ENCODE measurements at places on chromosomes 11 and 22.
A peak's percentile ranks its signal among the peaks of the same experiment; 100 is the strongest.

DNA sequence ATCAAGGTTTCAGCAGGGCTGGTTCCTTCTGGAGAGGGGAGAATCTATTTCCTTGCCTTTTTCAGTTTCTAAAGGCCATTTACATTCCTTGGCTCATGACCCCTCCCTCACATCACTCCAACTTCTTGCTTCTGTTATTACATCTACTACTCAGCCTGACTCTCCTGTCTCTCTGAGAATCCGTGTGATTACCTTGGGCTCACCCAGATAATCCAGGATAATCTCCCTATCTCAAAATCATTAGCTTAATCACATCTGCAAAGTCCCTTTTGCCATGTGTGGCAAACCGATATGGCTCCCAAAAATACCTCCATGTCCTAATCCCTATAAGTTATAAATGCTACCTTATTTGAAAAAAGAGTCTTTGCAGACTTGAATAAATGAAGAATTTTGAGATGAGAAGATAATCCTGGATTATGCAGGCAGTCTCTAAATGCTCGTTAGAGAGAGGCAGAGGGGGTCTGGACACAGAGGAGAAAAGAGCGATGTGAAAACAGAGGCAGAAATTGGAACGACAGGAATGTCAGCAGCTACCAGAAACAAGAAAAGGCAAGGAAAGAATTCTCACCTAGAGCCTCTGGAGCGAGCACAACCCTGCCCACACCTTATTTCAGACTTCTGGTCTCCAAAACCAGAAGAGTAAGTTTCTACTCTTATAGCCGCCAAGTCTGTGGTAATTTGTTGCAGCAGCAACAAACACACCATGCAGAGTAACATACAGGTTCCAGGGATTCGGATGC is 23.6 kb upstream of the ARHGAP32 start:
- no peak for DNase-seq

DNA sequence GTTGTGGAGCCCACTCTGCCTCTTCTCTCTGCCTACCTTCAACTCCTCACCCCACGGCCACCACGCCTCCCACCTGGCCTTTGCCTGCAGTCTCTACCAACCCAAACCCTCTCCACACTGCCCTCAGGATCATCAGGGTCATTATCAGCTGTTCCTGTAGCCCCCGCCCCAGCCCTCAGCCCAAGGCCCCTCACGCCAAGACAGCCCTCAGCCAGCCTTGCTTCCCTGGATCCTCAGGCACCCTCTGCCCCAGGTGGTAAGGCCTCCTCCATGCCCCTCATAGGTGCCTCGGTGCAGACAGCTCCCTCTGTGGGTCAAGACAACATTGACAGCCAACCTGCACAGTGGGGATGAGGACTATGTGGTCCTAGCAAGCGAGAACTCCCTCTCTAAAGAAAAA is 1.7 kb downstream of the SBF1 start:
- DNase-seq, result no peak

DNA sequence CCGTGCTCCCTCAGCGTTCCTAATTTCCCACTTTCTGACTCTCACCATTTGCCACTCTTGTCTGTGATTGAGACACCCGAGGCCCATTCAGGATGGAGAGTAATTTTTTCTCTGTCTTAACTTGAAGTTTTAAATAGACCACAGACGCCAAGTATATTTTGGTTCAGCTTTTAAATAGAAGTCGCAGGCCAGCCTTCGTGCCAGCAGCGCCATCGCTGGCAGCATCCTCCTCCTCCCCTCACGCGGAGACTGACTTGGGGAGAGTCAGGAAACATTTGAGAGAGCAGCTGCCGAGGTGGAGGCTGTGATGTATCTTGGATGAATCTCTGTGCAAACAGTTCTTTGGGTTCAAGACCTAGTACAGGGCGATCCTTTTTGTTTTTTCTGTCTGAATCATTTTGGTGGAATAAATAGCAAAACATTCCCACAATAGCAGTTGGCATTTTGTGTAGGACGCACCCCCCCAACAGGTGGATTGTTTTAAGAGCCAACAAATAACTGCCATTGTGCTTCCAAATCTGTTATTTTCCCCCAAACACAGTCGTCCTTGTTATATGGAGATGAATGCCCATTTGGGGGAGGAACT is 889 bp upstream of the DMC1 start:
- DNase-seq, result peak; percentile 66

DNA sequence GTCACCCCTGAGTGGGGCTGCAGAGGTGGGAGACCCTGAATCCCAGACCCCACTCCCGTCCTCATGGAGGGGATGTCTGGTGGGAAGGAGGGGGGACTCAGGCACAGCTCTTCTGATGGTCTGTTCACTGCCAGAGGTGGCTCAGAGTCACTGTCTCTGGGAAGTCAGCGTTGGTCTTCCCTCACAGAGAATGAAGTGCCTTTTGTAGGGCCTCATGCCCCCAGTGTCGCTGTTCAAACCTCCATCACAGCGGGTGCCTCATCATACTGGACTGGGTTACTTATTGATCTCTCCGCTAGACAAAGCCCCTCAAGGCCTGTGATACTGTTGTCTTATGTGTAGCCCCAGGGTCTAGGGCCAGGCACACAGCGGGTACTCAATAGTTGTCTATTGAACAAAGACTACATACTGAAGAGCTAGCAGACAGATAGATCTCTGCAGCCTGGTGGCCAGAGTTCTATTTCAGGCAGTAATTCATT is 41.3 kb downstream of the CD6 start:
- no peak for DNase-seq

GRCh38 chr11:130168105-130168504 is 8.5 kb downstream of the ST14 start:
- no peak for DNase-seq

DNA sequence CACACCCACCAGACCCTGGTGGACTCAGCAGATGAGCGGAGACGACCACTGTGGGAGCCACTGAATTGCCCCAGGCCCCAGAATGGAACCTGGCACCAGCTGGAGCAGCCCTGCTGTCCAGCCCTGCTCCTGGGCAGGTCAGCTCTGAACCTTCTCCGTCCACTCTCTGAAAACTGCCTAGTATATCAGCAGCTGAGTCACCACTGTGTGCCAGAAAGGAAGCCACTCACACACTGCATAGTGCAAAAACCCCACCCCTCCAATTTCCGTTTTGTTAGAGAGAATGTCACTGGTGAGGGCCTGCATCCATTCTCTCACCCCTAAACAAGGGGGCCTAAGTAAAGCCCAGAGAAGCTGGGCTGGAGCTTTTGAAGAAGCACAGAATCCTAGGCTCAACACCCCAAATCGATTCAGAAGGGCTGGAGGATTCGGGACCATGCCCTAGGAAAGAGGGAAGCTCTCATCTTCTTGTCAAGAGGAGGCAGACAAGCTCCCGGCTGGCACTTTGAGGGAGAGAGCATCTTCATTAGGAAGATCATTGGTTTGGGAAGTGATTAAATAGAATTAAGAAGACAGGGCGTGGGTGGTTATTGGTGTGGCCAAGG is 44.5 kb downstream of the GALNT18 start:
- DNase-seq, result no peak

Measured in Caki2 (cell line).